Cerebellar cortex (tissue), 1 donor: ENCODE measurements at places on chromosomes 6 and 20.

GRCh38 chr6:69907981-69908498, 41.7 kb downstream of the COL19A1 start:
- DNase-seq = no peak

- no peak for DNase-seq
Observed at GRCh38 chr6:38341496-38341895, 298.2 kb downstream of the BTBD9 start.

GRCh38 chr20:22681591-22682248, 97.3 kb upstream of the FOXA2 start:
- no peak for DNase-seq

GRCh38 chr6:144145541-144145940, 4.8 kb upstream of the STX11 start:
- no peak for DNase-seq

DNA sequence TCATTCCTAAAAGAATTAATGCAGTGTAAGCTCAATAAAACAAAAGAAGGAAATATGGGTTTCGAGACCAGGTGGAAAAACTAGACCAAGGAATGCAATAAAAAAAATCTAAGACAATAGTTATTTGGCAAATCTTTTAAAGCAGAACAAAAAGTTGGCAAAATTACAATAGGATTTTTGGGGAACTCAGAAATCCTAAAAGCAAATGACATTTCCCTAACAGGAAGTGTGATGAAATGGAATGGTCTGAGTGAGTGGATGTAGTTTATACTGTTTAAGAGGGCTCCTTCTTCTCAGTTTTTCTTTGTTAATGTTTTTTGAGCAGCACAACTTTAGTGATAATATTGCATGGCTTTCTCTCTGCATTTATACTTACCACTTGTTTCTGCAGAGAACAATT, 190.0 kb downstream of the PLCB4 start:
- DNase-seq = no peak

DNA sequence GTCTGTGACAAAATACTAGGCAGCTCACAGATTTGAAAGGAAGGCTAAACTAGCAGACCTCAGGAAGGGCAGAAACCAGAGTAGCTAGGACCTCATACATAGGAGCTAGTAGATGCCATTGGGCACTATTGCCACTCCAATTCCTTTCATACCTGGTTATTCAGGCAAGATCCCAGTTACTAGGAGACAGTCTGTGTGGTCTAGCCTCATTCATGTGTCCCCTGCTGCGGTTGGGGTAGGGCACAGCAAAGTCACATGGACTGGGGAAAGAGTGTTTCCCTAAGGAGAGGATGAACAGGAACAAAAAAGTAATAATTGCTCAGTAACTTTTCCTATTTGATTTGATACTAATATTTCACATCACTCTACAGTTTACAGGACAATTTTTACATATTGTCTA, 204.6 kb upstream of the HEY2 start:
- no peak for DNase-seq

DNA sequence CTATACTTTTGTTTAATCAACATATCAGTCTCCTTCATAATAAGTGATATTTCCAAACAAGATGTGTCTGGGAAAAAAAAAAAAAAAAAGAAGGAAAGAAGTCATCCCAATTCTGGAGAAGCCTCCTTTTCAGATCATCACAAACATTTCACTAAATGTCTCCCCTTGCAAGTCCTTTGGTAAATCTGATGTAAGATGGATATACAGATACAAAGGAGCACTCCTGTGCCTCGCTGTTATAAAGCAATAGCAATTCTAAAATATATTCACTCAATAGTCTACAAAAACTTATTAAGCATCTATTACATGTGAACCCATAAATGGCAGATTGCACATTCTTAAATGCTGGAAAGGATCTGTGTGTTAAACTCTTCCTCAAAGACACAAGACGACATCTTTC, 17.4 kb downstream of the STAU1 start:
- DNase-seq = no peak

DNA sequence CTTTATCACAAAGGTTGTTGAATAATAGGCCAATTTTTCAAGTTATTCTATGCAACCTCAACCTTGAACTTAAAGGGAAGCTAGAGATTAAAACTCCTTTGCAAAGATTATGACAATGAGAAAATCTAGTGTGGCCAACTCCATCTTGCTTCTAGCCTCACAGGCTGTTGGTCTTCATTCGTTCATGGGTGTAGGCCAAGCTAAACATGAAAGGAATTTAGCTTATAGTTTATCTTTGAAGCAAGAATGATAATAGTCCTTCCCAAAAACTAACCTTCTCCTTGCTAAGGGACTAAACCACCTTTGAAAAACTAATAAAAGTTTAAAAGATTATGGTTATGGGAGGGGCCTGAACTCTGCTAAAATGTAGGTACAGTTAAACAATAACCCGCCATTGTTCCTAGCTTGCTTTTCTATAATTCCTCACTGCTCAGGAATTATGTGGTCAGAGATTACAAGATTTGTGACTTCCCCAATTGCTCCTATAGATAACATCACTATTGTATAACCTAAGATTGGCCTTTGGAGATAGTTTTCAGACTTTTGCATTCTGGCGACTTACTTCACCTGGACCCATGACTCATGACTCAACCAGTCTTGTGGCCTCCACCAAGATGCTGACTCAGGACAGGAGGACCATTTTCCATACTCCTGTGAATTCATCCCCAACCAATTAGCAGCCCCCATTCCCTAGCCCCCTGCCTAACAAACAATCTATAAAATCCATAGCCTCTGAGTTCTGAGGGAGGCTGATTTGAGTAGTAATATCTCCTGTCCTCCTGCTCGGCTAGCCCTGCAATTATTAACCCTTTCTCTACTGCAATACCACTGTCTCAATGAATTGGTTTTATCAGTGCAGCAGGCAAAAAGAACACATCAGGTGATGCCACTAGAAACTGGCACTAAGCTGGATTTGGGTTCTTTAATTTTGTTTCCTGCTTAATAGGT, 154.5 kb downstream of the CD83 start:
- no peak for DNase-seq

DNA sequence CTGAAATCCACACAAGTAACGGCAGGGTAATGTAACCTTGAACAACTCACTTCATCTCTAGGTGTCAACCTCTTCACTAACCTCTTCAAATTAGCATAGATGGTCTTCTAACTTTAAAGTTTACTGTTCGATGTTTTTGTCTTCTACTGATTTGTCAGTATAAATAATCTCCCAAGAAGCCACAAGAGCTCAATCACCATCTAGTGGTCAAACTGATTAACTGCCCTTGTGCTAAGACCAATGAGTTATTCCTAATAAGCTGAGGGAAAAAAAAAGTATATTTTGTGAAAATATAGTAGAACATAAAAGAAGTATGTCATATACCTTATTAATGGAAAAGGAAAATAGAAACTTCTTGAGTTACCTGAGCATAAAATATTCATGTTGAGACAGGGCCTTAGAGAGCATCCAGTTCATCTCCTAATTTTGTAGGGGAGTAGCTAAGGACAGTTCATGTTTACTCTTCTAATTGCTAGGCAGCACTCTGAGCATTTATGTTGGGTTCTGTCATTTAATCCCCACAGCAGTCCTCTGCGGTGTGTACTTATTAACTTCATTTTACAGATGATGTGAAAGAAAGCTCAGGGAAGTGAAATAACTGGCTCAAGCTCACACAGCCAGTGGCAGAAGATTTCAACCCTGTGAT, 317.1 kb downstream of the ESR1 start:
- peak; percentile 52 for DNase-seq

GRCh38 chr6:157019115-157019641, 242.0 kb downstream of the ARID1B start:
- DNase-seq = peak; percentile 53

GRCh38 chr6:143241911-143242310, 181.2 kb downstream of the AIG1 start:
- no peak for DNase-seq
